ENCODE measurements at places on chromosomes 3 and 15.

GRCh38 chr15:84759018-84759417 is 10.6 kb downstream of the ZNF592 start:
- no peak for DNase-seq

GRCh38 chr3:73259856-73260255 is 198.4 kb downstream of the EBLN2 start:
- no peak for DNase-seq

- DNase-seq: no peak
Measured at GRCh38 chr3:19688767-19689166, 245.2 kb downstream of the EFHB start.

- DNase-seq: no peak
Measured at GRCh38 chr15:56732135-56732885, 999 bp downstream of the ZNF280D start.

DNA sequence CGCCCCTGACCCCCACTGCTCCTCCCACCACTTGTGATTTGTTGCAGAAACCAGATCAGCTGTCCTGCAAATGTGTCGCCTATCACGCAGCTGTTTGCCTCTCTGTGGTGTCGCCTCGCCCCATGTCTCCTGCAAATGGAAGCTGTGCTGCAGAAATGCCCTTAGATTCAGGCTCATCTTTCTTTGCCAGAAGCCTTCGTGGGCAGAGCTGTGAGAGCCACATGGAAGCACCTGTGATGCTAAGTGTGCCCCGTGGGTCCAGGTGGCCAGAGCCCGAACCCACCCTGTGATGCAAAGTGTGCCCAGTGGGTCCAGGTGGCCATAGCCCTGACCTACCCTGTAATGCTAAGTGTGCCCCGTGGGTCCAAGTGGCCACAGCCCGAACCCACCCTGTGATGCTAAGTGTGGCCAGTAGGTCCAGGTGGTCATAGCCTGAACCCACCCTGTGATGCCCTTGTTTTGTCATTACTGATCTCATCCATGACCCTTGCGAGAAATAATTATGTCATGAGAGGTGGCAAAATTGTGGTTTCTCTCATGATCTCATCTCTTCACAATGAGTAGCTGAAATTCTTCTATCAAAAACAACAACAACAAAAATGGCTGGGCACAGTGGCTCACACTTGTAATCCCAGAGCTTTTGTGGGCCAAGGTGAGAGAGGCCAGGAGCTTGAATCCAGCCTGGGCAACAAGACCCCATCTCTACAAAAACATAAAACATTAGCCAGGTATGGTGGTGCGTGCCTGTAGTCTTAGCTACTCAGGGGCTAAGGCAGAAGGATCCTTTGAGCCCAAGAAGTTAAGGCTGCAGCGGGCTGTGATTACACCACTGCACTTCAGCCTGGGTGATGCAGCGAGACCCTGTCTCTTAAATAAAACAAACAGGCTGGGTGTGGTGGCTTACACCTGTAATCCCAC is 187.4 kb downstream of the GOLGA6L6 start:
- no peak for DNase-seq

DNA sequence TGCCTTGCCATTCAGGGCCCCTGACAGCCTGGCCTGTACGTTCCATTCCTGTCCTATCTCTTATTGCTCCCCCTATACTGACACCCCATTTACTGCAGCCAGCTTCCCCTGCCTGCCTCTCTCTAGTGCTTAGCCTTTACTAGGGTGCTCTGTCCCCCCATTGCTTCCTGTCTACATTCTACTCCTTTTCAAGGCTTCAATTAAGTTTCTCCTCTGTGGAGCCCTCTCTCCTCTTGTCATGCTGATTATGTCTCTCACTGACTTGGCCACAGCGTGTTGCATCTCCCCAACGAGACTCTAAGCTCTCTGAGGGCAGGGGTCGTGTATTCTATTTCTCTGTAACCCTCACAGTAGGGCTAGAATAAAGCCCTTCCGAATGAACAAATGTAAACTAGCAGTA is 185.2 kb downstream of the RPLP1 start:
- no peak for DNase-seq

- DNase-seq: no peak
Measured at GRCh38 chr15:76177491-76178040, 117.8 kb downstream of the TMEM266 start.

DNA sequence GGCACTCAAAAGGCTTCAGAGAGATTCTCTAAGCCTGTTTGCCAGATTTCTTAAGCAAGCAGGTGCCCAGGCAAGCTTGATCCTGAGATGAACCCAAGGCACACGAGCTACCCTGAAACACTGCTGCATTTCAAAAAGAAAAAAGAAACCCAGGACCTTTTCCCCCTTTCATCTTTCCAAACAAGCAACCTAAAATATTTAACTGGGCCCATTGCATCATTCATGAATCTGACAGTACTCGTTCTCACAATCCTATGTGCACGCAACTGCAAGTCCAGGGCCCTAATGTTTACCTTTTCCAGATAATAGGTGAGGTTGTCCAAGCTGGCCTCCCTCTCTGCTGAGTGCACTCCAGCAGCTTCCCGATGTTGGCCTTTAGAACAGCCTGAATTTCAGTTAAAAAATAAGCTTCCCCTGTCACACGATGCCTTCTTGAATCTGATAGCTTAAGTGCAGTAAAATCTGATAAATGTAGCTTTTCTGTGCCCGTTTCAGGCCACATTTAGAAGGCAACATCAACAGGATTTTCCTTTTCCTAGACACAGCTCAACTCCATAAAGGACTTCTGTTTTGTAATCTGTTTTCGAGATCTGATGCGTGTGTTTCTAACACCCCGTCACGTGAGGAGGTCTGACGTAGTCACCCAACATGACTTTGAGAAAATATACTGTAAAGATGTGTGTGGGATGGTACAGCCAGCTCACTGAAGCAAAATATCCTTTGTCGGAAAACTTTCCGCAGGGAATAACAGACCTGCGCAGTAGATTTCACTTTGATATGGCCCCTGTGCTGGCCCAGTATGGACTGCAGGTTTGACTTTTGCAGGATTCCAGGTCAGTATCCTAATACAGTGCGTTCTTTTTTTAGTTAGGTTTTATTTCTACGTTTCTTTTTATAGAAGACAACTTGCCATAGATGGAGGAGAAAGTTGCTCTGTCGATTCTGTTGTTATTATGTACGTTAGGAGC is 55.1 kb upstream of the RASA2 start:
- no peak for DNase-seq

GRCh38 chr3:113953677-113954076 is 5.9 kb downstream of the ZDHHC23 start:
- no peak for DNase-seq

GRCh38 chr3:165919284-165919683 is 82.1 kb upstream of the BCHE start:
- DNase-seq: no peak

GRCh38 chr3:58237238-58237940 is at the start of gene ABHD6:
Gene ABHD6 (plus strand): TSS chr3:58237792. CDS start chr3:58256587, 18,795 bp downstream.
- peak; percentile 76 for DNase-seq

GRCh38 chr15:53670701-53671100 is 88.8 kb downstream of the WDR72 start:
- no peak for DNase-seq

DNA sequence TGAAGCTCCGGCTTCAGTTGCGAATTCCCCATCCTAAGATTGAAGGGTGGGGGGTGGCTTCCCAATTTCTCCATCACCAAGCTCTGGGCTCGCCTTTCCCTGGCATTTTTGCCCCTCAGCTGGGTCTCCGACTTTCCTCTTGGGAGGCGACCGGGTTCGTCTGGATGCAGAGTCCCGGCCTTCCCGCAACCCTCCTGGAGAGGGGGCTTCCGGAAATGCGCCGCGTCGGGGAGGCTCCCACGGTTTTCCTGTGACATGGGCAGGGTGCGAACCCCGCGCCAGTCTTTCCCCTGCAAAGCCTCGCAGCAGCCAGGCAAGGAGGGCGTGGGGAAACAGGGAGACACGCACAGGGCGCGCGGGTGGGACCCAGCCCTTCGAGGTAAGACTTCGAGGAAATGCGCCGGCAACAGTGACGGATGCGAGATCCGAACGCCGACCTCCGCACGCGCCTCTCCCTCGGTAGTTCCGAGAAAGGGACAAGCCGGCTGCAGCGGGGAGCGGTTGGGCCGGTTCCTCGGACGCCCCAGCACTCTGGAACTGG is 466 bp upstream of the HCN4 start:
- no peak for DNase-seq

DNA sequence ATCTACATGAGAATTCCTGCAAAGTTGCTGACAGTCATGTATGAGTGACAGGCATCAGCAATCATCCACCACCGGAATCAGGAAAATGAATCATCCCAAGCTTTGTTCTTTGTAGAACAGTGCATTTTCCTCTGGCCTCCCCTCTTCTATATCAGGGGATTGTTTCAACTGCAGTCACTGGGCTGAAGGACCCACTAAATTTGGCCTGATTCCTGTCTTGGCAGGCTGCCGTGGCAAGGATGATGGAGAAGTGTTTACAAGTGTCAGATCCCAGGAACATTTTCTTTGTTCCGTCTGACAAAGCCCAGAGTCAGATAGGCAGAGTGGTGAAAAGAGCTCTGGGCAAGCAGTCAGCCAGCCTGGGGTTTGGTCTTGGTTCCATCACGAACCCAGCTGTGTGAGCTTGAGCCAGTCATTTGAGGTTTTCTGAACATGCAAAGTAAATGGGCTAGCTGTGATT is 175.1 kb upstream of the TSC22D2 start:
- no peak for DNase-seq

- DNase-seq: no peak
Measured at GRCh38 chr3:121956363-121956762, 62.2 kb downstream of the SLC15A2 start.

GRCh38 chr3:52210550-52211046 is 12.6 kb downstream of the ALAS1 start:
- DNase-seq: no peak

DNA sequence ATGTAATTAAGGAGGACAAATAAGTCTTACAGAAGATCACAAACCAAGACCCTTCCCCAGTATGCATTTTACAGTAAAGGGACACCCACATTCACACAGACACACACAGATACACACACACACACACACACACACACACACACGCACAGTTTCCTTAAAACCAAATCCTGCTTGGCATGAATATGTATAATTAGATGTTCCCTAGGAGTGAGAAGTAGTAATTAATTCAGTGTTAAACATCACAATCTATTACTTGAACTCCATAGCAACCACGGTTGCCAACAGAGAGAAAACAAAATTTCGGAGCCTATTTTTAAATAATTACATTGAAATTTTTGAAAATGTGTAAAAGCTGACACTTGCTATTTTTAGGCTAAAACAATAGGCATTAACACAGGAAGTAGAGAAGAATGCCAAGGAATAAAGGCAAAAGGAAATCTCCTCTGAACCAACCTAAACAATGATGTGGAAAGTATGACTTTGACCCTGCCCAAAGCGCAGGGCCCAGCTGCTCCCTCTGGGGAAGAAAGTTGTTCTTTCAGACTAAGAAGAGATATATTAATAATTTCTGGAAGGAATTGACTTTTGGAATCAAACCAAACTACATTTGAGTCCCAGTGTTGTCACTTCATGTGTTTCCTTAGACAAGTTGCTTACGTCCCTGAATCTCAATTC is 215.3 kb downstream of the CPNE4 start:
- no peak for DNase-seq

DNA sequence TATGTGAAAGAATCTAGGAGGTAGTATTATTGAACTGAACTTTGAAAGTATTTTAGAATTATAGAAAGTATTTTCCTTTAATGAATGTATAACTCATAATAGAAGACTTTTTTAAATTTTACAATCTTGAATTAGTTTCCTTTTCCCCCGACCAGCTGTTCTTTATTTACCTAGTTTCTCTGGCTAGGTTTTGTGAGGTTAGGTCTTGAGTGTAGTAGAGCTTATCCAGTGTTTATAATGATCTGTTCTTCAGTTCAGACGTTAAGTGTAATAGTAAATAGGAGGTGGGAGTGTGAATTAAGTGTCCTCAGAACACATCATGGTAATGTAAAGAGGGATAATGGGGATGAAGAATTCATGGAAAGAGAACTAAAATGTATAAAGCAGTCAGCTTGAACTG is 93.8 kb downstream of the MYRIP start:
- DNase-seq: no peak

GRCh38 chr3:81040107-81040506 is 721.3 kb downstream of the GBE1 start:
- no peak for DNase-seq

- no peak for DNase-seq
Measured at GRCh38 chr15:60889006-60889405, 340.1 kb downstream of the RORA start.

GRCh38 chr3:42375121-42375800 is 35.1 kb downstream of the LYZL4 start:
- no peak for DNase-seq

- no peak for DNase-seq
Measured at GRCh38 chr15:53126144-53126543, 336.0 kb upstream of the ONECUT1 start.

- no peak for DNase-seq
Measured at GRCh38 chr15:57133127-57133968, 214.9 kb downstream of the TCF12 start.

GRCh38 chr15:50558012-50558411 is 11.5 kb upstream of the USP50 start:
- DNase-seq: no peak

Measured in activated CD8-positive, alpha-beta memory T cell treated with anti-CD3 and anti-CD28 coated beads for 1 hour (primary cell).